ENCODE measurements at places on chromosomes 7 and 10. TPM values are rescaled to one million over a fixed set of nuclear protein-coding genes. Genes with fewer than 3 reads are reported as not detected.

Gene GIMAP6
- total RNA-seq, result not detected

- no peak for DNase-seq
These were observed 190.0 kb downstream of the KCND2 start for GRCh38 chr7:120462991-120463390.

DNA sequence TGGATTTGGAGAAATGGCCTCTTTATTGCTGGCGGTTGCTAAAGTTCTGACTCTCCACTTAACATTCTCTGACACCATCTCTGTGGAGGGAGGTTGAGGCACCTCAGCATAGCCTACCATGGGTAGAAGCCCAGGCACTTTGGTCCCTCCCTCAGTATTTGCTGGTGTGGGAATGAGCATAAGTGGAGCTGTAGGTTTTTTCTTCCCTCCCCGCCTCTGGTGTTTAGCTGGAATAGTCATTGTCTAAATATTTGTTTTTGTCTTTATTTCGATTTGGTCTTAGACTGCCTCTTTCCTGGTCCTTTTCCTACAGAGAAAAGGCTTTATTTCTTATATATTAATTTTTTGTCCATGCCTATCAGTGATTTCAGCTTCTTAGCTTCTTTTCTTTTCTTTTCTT is 203.4 kb upstream of the AGR3 start:
- DNase-seq, result no peak

DNA sequence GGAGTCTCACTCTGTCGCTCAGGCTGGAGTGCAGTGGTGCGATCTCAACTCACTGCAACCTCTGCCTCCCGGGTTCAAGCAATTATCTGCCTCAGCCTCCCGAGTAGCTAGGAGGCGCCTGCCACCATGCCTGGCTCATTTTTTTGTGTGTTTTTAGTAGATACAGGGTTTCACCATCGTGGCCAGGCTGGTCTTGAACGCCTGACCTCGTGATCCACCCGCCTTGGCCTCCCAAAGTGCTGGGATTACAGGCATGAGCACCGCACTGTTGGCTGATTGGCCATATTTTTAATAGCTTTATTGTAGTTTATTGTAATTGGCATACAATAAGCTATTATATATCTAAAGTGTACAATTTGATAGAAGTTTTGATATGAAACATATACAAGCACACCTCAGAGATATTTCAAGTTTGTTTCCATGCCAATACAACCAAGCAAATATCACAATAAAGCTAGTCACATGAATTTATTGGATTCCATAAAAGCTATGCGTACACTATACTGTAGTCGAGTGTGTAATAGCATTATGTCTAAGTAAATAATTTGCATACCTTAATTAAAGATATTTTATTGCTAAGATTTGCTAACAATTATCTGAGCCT is 5.6 kb downstream of the PLEKHS1 start:
- no peak for DNase-seq

DNA sequence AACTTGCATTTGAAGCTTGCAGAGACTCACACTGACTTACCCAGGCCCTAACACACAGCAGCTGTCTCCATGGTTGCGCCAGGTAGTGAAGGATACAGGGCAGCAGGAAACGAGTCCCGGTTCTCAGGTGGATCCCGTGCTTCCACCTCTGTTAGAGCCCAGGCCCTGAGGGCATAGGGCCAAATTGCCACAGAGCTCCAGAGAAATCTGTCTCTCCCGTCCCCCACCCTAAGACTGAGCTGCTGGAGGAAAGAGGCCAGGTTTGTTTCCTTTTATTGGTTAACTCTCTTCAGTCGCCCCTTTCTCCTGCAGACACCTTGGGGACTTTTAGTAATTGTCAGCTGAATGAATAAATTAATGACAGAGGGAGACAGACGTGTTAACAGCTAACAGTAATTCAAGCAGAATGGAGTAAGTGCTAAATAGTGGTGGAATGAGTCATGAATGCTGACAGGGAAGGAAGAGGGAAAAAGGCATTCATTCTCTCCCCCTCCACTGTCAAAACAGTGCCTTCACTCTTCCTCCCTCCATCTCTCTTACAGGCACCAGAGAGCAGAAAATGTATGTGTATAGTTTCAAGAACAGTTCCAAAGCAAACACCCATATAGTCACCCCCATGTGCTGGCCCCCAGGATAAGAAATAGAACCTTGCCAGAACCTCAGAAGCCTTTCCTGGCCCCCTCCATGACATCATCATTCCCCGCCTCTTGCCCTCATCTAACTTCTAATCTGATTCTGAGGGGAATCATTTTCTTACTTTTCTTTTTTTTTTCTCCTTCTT is 16.8 kb upstream of the DLG5 start:
- DNase-seq, result peak; percentile 84

- no peak for DNase-seq
These were observed 47.2 kb downstream of the GOLGA7B start for GRCh38 chr10:97896756-97897358.

Gene H2BK1
- total RNA-seq, result not detected

DNA sequence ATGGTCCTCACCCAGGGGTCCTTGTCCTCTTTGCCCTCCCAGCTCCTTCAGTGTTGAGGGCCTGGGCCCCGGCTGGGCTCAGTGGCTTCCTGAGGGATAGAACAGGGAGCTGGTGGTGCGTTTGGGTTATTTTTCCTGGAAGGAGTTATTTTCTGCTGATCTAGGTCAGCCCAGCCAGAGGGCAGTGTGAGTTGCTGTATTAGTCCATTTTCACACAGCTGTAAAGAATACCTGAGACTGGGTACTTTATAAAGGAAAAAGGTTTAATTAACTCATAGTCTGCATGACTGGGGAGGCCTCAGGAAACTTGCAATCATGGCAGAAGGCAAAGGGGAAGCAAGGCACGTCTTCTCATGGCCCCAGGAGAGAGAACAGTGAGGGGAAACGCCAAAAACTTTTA is 122.4 kb upstream of the PCBD1 start:
- no peak for DNase-seq

GRCh38 chr10:12287772-12288171 is 61.6 kb upstream of the CAMK1D start:
- no peak for DNase-seq
